ENCODE measurements at places on chromosomes 4 and X.

DNA sequence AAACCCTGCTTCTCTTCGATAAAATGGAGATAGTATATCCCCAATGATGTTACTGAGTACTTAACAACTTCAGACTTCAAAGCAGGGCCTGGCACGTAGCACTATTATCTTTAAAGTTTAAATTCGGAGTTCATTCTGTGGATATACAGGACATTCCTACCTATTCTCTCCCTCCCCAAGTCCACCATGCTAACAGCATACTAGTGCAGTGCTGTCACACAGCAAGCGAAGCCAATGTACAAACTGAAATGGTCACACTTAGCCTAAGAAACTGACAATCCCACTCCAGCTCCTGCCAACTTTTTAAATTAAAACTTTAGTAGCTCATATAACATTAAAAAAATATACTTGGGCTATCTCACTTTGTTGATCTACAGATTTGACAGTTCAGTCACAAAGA lies 1.2 kb upstream of the DNAJB14 start:
- DNase-seq = no peak

GRCh38 chrX:23937100-23937499 lies 29.3 kb downstream of the CXorf58 start:
- no peak for DNase-seq

- no peak for DNase-seq
Observed at GRCh38 chrX:53000447-53001135, 42.3 kb upstream of the FAM156A start.

DNA sequence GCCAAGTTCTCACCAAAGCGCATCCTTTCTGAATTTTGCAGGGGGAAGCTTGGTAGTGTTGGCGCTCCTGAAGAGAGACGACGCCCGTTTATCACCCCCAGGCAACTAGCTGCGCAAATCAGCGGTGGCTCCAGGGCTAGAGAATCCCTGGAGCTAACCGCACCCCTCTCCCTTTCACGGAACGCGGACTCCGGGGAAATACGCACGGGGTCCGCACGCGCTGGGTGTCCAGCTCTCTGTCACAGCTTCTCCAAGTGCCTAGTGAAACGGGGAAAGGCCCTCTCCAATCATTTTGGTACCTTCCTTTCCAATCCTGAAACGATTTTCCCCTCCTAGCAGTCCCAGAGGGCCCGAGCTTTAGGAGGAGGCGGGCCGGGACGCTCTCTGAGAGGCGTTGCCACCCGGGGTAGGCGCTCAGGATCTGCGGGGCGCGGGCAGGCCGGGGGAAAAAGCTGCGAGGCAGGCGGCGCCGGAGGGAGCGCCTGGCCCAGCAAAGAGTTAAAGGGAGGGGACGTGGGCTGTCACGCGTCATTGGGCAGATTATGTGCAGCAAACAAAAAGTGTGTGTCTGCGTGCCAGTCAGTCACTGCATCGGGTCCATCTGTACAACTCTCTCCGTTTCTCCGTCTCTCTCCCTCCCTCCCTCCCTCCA lies at the start of gene PRDM8:
Gene PRDM8 (plus strand): TSS at position 582 of the 652 bp plus-strand sequence. CDS start 2,578 bp downstream, outside the sequence.
- peak; percentile 91 for DNase-seq

GRCh38 chr4:147407261-147408045 lies 73.4 kb upstream of the EDNRA start:
- DNase-seq = no peak

- DNase-seq = no peak
Observed at GRCh38 chr4:165293061-165293460, 34.4 kb upstream of the MSMO1 start.

GRCh38 chr4:118883861-118884260 lies 4.8 kb upstream of the SYNPO2 start:
- no peak for DNase-seq

GRCh38 chr4:38089961-38090360 lies 129.8 kb downstream of the PTTG2 start:
- DNase-seq = no peak

DNA sequence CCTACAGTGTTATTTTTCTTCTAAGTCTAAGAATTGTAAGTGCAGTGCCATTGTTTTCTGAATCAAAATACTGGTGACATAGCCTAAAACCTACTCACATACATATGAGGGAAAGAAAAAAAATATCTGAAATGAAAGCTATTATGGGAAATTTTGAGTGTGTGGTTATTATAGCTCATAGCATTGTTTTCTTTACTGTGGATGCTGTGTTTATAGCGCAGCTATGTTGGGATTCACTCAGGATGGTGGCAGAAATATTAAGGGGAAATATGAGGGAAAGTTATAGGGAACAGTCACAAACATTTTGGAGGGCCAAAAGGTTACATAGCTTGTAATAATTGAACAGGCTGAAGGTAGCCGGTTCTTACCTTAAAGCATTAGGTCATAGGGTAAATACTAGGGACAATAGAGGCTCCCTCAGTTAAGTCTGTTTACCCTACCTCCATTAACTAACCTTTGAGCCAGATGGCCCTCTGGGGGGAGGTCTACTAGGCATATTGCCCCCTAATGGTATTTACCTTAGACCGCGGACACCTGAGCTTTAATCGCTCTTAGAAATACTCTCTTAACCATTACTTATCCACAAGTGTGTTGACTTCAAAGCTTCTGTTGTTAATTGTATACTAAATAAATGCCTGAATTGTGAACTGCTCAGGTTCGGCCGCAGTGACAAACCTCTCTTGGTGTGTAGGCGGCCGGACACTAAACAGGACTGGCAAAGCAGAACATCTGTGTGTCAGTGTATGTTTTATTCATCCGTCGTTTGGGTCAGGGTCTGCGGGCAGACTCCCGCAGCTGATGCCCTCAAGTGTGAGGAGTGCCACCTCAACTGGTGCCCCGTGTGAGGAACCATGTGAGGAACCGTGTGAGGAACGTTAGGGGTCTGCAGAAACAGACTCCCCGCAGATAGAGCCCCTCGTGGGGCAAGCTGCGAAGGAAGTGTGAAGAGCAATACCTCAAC lies 21.3 kb upstream of the SULT1B1 start:
- no peak for DNase-seq

Measured in hippocampal formation (tissue), 2 donors.